ENCODE measurements at places on chromosomes 2 and 18.

GRCh38 chr2:158598862-158599517 is 142.2 kb downstream of the PKP4 start:
- no peak for DNase-seq

DNA sequence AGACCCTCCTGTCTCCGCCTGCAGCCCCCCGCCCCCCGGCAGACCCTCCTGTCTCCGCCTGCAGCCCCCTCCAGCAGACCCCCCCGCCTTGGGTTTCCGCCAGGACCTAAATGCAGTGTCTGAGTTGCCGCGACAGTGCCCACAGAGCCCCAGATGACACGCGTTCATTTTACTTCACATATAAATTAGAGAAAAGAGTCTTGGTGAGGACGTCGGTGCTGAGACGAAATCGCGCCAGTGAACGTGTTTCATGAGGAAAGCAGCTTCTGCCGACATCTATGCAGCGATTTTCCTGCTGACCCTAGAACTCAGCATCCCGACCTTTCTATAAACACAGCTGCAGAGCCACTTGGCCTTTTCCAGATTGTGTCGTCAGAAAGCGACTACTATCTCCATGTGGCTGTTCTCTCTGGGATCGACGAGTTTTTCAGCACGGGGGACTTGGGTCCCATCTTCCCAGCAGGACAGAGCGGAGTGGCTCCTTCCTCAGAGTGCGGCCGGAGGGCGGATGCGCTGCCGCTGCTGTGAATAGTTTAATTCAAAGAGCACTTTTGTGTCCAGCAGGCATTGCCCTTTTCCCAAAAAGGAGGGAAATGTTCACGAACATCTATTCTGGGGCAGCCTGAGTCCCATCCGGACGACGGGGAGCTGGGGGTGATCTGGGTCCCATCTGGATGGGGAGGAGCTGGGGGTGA is 136.7 kb downstream of the NFATC1 start:
- DNase-seq, result peak; percentile 14

GRCh38 chr2:164778723-164779122 is 62.9 kb downstream of the COBLL1 start:
- no peak for DNase-seq

DNA sequence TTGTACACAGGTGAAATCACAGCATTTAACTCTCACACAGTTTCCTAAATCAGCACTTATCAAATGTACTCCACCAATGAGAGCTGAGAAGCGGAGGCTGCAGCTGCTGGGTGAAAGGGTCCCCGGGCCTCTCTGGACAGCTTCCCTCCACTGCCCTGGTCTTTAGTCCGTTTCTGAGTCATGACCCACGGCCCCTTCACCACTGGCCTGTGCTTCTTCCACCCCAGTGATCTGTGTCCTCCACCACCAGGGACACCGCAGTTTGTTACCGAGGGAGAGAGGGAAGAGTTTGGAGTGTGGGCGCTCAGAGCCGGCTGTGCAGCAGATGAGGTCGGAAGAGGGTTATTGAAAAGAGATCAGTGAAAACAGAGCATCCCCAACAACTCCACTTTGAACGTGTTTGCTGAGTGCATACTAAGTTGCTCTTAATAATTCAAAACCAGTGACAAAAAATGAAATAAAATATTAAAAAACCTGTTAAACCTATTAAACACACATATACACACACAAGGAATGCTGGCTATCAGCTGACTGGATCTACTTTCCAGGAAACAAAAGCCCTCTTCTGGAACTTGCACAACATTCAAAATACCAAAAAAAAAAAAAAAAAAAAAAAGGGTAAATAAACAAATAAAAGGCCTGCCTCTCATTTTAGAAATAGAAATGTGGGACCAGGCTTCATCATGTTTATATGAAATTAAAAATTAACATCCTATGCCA is 54.1 kb downstream of the PXDN start:
- no peak for DNase-seq

- DNase-seq, result no peak
These were observed 68.2 kb downstream of the ZSWIM2 start for GRCh38 chr2:186780701-186781316.

DNA sequence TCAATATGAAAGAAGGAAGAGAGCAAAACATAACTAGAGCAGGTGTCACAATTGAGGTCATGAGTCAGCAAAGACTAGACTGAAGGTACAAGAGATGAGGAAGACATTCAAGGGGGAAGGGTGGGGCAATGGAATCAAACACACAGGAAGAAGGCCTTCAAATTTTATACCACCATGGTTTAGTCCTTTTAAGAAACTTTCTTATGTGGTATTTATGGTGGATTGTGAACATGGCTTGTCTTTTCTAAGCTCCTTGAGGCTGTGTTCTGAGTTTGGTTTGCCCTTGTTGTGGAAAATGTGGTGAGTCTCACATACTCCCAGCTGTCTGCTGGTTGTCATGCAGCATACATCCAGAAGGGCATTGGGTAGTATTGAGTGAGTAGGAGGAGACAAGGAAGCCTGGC is 62.1 kb downstream of the NABP1 start:
- DNase-seq, result no peak

GRCh38 chr2:62787386-62787785 is 81.9 kb downstream of the EHBP1 start:
- DNase-seq, result no peak

DNA sequence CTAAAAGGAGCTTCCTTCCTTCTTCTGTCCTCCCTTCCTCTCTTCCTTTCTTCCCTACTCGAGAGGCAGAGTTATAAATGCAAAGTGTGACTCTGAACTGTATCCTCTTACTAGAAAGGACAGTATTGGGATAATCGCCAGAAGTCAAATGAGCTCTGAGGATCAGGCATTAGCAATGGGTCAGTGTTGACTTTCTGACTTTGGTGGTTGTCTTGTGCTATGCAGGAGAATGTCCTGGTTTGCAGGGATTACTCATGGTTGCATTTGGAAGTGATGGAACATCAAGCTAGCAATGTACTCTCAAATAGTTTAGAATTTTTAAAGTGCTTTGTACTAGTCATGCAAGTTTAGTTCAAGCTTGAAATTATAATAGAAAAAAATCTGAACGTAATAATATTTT is 115.6 kb downstream of the TXNL1 start:
- DNase-seq, result no peak

DNA sequence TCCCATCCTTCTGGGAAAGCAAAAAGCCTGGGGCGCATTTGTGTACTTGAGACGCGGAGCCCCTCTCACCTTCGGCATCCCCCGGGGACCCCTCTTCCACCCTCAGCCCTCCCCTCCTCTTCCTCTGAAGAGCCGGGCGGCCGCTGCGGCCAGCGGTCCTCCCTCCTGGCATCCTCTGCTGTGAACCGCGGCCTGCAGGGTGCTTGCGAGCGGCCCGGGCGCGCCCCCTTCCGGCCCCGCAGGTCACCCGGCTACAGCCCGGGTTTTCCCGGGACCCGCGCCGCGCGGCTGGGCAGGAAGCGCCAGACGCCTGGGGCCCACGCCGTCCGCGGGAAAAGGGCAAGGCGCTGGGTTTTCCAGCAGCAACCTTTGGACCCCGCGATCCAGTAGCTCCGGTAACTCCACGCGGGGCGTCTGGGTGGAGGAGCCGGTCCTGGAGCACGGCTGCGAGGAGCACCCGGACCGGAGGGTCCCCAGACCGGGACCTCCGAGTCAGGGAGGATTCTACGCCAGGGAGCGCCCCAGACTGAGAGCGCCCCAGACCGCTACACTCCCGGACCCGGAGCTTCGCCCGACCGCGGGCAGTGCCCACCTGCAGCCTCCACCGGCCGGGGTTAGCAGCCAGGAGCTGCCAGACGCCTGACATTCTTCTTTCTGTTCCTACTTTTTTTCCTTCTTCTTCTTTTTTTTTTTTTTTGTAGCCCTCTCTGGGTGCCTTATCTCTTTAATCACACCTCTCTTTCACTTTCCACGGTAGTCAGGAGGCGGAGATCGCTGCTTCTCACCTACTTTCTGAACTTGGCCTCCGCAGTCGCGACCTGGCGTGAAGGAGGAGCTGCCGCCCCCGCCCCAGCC is at the start of gene IL18R1:
Gene IL18R1 (plus strand): TSS at position 271 of the 855 bp plus-strand sequence. CDS start 6,865 bp downstream, outside the sequence.
- peak; percentile 87 for DNase-seq

- DNase-seq, result no peak
These were observed 7.0 kb downstream of the TAF4B start for GRCh38 chr18:26233208-26233607.

- DNase-seq, result no peak
These were observed 10.7 kb upstream of the IGFBP2 start for GRCh38 chr2:216622526-216622925.

DNA sequence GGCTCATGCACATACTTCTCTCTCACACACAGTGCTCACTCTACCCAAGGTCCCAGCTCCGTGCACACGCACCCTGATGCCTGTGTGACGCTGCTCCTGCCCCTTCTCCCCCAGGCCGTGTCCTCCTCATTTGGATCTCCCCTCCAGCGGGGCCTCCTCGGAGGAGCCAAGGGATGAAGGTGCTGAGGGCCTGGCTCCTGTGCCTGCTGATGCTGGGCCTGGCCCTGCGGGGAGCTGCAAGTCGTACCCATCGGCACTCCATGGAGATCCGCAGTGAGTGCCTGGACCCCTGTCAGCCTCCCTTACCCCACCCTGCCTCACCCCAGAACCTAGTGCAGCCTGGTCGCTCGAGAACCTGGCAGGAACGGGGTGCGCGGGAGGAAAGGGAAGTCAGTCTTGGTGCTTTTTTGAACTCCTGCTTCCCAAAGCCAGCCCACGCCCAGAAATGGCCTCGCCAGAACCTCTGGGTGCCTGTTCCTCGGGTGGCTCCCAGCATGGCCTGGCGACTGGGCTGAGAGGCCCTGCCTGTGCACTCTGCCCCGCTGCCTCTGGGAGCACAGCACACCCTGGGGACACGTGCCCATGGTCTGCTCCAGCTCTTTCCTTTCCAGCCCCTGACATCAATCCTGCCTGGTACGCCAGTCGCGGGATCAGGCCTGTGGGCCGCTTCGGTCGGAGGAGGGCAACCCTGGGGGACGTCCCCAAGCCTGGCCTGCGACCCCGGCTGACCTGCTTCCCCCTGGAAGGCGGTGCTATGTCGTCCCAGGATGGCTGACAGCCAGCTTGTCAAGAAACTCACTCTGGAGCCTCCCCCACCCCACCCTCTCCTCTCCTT is at the start of gene PRLH:
Gene PRLH (plus strand): TSS at position 174 of the 835 bp plus-strand sequence. CDS start 0 bp downstream, at position 174.
- DNase-seq, result no peak

GRCh38 chr2:96546797-96547196 is 10.2 kb downstream of the ARID5A start:
- no peak for DNase-seq
